ENCODE measurements at places on chromosomes 2 and 18.

- DNase-seq = no peak
These were observed 407.3 kb upstream of the LYPD1 start for GRCh38 chr2:133077269-133077822.

- no peak for DNase-seq
These were observed 111.5 kb downstream of the CAPN13 start for GRCh38 chr2:30695749-30696148.

DNA sequence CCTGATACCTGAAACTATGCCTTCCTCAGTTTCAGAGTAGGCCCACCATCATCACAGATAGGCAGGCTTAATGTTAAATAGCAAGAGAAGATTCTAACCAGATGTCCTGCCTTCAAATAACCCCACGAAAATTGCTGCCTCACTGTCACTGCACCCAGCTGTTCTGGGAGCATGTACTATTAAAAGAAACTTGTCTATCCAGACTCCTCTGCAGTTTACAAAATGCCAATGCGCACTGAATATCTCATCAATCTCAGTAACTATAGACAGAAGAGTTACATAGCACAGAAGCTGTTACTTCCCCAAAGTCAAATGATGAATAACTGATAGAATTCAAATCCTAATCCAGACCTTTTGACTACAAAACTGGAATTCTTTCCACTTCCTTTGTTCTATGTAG is 43.9 kb downstream of the WDR75 start:
- DNase-seq = no peak

DNA sequence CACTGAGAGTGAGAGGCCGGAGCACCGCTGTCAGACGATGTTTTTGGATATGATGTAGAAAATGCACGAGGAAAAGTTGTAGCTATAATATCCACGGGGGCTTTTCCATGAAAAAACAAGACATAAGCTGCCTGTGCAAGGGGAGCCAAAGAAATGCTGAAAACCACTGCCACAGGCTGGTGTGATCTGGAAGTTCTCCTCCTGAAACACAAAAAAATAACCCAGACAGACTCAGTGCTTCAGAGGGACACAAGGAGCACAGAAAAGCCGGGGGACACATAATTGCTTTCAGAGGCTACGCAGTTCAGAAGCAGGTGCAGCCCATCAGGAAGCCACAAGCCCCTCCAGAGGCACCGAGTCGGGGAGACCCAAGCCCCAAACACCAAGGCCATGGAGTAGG is 98.2 kb downstream of the ZNF516 start:
- no peak for DNase-seq

GRCh38 chr2:68878753-68879152 is 7.6 kb upstream of the BMP10 start:
- DNase-seq = no peak

GRCh38 chr2:214127170-214127569 is 283.7 kb upstream of the VWC2L start:
- no peak for DNase-seq

GRCh38 chr18:2978661-2979106 is 34.3 kb downstream of the LPIN2 start:
- no peak for DNase-seq

GRCh38 chr2:120791243-120791961 is 55.7 kb downstream of the GLI2 start:
- no peak for DNase-seq

All from RWPE1 (cell line).